ENCODE measurements at places on chromosomes 6 and 20.
A peak's percentile ranks its signal among the peaks of the same experiment; 100 is the strongest.

GRCh38 chr6:7589221-7589620 is 777 bp upstream of the SNRNP48 start:
- no peak for DNase-seq

DNA sequence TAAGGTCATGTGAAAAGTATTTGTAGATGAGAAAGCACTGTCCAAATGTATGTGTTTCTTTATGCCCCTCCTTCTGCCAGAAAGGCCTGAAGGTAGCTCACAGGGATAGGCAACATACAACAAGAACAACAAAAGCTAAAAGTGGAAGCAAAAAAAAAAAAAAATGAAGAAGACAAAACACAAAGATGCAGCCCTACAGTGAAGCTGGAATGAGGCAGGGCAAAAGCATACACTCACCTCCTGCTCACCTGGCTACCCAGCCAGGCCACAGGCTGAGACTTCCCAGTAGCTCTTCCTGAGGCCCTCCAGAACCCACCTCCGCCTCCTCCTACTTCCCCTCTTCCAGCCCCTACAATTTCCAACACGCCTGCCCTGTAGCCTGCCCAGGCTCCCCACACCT is 2.4 kb downstream of the UNC5CL start:
- no peak for DNase-seq

DNA sequence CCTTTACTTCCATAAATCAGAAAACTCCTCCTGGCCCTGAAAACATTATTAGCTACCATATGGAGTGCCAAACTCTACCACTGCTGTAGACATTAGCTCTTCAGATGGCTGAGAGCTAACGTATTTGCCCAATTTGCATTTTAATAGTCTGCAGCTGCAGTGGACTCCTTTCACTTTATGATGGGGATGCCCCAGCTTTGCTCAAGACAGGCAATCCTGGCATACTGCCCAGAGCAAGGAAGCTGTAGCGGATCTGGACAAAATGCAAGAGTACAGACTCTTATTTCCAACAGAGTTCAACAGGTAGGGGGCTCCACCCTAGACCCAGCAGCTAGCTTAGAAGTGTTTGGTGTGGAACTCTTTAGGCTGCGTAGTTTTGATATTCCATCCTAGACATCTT is 246.7 kb downstream of the FOXC1 start:
- DNase-seq = no peak

DNA sequence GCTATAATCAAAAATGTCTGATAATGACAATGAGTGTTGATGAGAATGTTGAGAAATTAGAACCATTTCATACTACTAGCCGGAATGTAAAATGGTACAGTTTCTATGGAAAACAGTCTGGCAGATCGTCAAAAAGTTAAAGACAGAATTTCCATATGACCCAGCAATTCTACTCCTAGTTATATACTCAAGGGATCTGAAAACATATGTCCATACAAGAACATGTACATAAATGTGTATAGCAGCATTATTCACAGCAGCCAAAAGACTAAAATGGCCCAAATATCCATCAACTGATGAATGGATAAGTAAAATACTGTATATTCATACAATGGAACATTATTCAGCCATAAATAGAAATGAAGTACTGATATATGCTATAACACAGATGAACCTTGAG is 236.2 kb downstream of the BTBD9 start:
- no peak for DNase-seq

DNA sequence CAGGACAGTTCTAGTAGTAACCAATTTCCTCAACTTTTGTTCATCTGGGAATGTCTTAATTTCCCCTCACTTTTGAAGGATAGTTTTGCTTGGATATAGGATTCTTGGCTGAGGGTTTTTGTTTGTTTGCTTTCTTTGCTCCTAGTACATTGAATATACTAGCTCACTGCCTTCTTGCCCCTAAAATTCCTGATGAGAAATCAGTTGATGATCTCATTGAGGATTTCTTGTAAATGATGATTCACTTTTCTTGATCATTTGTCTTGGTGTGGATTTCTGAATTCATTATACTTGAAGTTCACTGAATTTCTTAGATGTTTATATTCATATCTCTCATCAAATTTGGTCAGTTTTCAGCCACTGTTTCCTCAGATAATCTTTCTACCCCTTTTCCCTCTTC is 49.1 kb upstream of the PRDM1 start:
- no peak for DNase-seq

DNA sequence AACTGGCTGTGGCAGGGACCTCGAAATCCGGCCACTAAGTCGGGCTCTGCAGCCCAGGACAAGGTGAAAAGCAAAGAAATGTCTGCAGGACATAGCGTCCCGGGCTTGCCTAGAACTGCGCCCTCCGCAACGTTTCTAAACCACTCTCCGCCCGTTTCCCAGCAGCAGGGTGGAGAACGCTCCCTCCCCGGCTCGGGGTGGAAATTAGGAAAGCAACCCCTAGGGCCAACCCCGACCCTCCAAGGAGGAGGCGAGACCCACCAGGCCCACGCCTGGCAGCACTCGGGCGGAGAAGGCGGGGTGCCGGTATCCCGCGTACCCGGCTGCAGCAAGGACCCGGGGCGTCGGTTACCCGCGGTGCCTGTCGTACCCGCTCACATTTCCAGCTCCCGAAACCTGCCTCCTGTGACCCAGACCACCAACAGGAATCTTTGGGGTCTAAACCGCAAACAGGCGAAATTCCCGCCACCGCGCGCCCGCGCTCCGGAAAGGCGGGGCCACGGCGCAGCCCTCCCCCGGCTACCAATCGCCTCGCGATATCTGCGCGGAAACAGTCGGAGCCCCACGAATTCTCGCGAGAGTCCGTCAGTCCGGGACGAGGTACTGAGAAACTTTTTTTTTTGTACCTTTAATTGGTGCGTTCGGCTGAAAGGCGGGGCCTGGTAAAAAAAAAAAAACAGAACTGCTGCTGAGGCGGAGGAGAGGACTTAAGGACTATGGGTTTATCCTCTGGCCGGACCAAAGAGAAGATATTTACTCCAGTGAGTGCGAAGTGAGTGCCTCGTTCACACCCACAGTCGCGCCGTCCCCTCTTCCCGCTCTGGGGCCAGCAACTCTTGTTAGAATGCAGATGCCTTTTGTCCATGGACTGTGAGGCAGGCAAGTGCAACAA is at the start of gene MMS22L:
TSS of gene MMS22L (minus strand) at position 491 of the 892 bp plus-strand sequence. CDS start 739 bp downstream, outside the sequence.
- DNase-seq = peak; percentile 80

GRCh38 chr6:105178110-105178509 is 1.7 kb downstream of the POPDC3 start:
- DNase-seq = no peak

- no peak for DNase-seq
Observed at GRCh38 chr6:32662099-32662498, 4.4 kb downstream of the HLA-DQB1 start.

GRCh38 chr6:19803331-19804204 is 33.6 kb upstream of the ID4 start:
- DNase-seq = no peak

- no peak for DNase-seq
Observed at GRCh38 chr6:55632953-55633352, 54.0 kb upstream of the HMGCLL1 start.

- DNase-seq = peak; percentile 34
Observed at GRCh38 chr20:58447511-58448391, 58.7 kb downstream of the VAPB start.

- DNase-seq = no peak
Observed at GRCh38 chr6:1129131-1129530, 182.8 kb upstream of the FOXQ1 start.

- DNase-seq = no peak
Observed at GRCh38 chr20:48708116-48708515, 119.7 kb downstream of the PREX1 start.

GRCh38 chr6:36478051-36478526 is 35.3 kb downstream of the KCTD20 start:
- DNase-seq = no peak

GRCh38 chr6:155380666-155381332 is 66.5 kb upstream of the TFB1M start:
- no peak for DNase-seq

DNA sequence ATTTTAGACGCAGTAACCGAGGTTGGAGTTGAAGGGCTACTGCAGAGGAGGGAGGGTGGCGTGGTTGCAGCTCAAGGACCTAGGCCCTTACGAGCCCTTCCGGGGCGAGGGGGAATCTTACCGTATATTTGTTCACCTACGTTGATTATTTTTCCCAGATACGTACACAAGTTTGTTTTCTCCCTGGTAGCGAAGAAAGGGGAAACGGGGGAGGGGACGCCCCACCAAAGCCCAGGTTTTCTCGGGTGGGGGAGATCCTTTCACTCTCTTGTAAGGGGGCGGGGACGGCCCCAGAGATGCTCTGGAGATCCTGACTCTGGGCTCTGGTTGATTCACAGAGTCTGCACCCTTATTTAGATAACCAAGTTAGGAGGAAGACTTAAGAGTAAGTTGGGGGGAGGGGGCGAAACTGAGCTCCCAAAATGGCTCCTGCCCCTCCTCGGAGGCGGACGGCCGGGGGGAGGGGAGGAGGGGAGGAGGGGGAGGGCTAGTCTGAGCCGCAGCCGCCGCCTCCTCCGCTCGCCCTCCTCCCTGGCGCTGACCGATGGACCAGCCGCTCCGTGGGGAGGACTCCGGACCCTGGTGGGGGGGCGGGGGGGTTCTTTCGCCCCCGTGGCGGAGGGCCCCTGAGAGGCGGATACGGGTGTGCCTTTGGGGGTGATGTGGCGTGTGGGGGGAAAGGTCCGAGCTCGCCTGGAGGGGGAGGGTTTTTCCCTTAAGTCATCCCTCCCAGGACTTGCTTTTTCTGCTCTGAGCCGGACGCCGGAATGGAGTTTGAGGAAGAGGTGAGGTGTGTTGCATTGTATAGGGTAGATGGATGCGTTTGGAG is 2.2 kb downstream of the BRD2 start:
- DNase-seq = no peak

DNA sequence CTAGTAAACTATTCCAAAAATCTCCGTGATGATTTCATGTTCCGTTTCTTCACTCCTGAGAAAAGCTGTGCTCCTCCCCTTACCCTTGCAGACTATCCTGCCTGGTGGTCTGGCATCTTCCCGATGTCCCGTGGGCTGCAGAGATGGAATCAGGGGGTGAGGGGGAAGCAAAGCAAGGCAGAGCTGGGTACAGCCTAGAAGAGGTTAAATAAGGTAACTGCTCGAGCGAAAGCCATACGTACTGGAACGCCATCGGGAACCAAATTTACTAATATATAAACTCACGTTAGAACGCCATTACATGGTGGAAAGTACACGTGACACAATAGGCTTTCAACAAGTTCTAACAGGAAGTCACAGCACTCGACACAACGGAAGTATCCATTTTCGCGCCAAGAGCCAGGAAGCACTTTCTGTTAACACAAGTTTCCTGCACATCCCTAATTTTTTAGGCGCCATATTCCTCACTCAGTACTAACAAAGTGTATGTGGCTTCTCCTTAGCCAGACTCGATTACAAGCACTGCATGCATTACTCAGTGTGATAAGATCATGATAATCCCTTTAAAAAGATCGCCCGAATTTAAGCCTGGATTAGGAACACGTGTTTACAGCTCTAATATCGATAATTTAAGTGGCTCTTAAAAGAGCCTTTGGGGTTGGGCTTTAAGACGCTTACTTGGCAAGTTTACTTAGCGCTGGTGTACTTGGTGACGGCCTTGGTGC is 101.6 kb upstream of the PRSS16 start:
- no peak for DNase-seq

- DNase-seq = no peak
Observed at GRCh38 chr20:7087803-7088202, 320.3 kb downstream of the BMP2 start.

DNA sequence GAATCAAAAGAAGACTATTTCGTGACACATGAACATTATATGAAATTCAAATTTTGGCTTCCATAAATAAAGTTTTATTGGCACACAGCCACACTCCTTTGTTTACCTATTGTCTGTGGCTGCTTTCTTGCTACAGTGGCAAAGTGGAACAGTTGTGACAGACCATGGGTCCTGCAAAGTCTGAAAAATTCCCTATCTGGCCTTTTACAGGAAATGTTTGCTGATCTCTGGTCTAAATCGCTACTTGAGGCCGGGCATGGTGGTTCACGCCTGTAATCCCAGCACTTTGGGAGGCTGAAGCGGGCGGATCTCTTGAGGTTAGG is 23.1 kb upstream of the PREX1 start:
- DNase-seq = no peak

DNA sequence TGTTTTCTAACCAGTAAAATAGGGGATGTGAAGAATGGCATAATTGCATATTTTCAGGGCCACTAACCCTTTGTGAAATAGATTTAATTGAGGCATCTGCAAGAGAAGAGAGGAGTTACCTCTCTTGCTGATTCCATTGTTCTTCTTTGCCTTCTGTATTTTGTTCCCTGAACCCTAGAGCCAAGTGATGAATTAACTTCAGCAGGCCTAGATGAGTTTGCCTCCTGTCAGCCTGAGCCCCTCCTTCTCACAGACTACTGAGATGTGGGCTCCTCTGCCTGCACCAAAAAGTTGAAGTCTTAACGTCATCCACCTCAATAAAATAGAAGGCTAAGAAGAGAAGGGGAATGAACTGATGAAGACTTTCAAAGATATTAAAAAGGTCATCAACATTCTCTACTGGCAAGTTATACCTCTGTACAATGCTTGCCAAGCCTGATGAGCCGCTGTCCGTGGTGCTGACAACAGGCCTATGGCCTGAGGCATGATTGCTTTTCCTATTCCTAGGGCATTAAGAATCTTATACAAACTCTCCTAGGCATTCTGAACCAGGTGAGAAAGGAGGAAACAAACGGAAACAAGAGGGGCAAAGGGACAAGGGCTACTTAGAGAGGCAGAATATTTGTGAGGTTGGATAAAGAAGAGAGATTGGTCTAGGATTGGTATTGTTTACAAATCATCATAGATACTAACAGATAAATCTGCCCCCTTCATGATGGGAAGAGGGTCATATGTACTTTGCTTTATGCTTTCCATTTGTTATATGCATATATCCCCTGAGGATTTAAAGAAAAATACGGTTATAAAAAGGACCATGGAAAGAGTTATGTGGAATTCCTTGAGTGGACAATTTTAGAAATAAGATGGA is 46.8 kb downstream of the CD24 start:
- peak; percentile 5 for DNase-seq

GRCh38 chr20:49261173-49261572 is 16.7 kb downstream of the ZNFX1 start:
- DNase-seq = no peak

- DNase-seq = no peak
Observed at GRCh38 chr6:5672581-5673011, 334.1 kb downstream of the NRN1 start.

DNA sequence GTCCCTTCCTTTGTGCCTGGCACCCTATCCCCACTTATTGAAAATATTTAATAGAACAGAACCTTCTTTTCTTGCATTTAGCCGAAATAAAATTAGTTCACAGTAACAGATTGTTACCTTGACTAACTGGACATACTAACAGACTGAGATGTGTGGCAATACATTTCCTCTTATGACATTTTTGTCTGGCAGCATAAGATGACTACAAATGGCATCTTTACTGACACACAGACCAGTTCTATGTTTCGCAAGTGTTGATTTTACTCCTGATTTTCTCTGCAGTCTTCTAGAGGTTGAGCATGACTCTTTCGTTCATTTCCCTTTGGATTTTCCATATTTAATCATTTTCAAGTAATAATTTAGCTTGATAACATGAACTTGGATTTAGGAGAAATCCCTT is 474.6 kb downstream of the CBLN4 start:
- no peak for DNase-seq

All from stimulated activated CD4-positive, alpha-beta T cell treated with anti-CD3 and anti-CD28 coated beads, TNF-alpha, amount 100 ng/mL, for 1 hour (primary cell).